ENCODE measurements at places on chromosomes 11 and 22.

DNA sequence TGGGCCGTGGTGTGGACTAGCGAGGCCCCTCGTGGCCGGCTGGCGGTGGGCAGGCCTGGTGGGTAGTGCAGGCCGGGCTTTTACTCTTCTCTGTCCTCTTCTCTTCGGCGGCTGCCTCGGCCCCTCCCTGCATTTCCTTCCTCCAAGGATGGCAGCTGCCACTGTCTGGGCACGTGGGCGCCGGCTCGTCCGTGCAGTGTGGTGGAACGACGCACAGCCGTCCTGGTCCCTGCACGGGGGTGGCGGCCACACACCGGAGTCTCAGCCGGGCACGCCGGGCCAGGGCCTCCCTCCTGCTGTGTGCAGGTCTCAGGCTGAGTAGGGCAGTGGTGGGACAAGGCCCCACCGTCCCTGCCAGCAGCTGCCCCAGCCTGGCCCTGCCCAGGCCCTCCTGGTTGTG lies 37.7 kb downstream of the MOB2 start:
- no peak for DNase-seq

DNA sequence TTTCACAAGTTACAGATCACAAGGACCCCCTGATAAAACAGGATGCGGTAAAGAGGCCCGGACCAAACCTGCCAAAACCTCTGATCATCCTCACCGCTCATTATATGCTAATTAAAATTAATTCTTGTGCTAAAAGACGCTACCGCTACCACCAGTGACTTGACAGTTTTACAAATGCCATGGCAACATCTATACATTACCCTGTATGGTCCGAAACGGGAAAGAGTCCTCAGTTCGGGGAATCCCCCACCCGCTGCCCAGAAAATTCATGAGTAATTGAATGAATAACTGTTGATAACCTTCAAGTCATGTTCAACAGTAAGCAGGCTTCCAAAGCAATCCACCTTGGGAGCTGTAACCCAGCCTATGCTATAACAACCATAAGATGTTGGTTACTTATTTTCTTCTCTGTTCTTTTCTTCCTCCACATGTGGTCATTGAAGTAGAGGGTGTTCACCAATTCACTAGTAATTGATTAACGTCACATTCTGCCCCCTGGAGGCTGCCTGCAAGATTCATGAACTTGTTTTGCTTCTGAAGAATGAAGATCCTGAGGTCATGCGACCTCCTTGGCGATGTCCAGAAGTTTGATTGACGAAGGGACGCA lies 20.6 kb downstream of the APOBEC3H start:
- peak; percentile 48 for DNase-seq

DNA sequence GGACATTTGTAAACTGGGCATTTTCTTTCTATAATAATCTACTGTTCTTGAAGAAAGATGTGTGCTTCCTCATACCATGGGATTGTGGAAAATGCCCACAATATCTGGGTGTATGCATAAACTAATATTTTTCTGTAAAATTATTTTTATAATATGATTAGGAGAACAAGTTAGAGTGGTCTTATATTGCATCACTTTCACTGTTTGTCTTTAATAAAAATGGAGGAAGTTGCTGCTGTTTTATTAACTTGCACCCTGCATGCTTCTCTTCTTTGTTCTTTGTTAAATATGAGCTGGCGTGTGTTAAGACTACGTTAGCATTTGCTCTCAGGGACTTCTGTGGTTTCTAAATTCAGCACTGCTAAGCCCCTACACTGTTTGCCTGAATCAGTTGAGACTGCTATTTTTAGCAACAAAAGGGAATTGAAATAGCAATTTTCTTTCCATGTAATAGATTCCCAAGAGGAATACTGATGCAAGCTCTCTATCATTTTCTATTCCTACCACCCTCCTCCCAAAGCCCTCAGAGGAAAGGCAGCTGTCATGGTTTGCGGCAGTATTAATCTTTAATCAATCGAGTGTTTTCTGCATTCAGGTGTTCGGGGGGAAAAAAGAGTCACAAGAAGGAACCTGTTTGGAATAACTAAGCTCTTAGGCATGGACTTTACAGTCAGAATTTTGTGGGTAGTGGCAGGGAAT lies 56.1 kb downstream of the HSD17B12 start:
- DNase-seq: peak; percentile 66

- DNase-seq: no peak
Observed at GRCh38 chr11:103662880-103663279, 373.6 kb upstream of the DDI1 start.

- no peak for DNase-seq
Observed at GRCh38 chr22:16925407-16925966, 82.5 kb downstream of the GAB4 start.

DNA sequence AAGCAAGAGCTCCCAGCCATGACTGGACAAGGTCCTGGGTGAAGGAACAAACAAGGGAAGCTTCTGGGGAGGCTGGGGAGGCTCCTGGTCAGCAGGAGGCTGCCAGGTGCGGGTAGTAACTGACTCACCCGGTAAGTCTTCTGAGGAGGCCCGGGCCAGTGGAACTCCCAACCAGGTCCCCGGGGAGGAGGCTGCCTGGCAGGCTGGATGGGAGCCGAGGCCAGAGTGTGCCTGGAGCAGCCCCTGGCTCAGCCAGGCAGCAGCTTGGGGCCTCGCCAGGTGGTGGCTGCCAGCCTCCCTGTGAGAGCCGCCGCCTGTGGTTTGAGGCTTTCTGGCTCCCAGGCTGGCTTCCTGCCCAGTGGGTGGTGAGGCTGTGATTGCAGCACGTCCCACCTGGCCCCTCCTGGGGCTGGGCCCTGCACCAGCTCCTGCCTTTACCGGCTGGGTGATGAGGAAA lies 46.2 kb downstream of the IGF2 start:
- DNase-seq: no peak

GRCh38 chr11:61023086-61023965 lies 51.8 kb downstream of the CD6 start:
- no peak for DNase-seq

Data from eye (tissue), 1 donor.